Right cardiac atrium (tissue), 5 donors: ENCODE measurements at places on chromosomes 7 and 10.

GRCh38 chr7:119720541-119720940, 552.4 kb upstream of the KCND2 start:
- DNase-seq: no peak

DNA sequence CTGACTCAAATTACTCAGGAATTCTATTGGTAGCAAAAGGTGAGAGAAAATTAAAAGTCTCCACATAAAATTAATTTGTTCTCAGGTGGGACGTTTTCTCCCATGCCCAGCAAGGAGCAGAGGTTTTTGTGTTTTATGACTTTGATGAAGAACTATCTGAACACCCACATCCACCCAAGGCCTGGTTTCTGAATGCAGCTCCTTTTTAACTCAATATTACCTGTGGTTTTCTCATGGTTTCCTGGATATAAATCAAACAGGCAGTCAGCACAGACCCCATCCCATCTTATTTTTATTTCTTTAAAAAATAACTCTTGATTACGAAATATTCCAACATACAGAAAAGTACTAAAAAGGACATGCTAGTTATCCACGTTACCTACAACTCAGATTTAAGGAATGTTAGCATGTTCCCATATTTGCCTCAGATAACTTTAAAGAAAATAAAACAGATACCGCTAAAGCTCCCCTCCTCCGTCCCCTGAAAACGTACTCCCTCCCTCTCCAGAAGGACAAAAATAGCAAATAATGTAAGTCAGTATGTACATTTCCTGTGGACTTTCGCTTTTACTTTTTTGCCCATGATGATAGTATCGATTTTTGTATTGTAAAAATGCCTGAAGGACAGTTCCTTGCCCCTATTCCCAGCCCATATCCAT, 43.4 kb downstream of the GLI3 start:
- DNase-seq: no peak

- no peak for DNase-seq
These were observed 3.2 kb upstream of the VSTM4 start for GRCh38 chr10:49118430-49119074.

DNA sequence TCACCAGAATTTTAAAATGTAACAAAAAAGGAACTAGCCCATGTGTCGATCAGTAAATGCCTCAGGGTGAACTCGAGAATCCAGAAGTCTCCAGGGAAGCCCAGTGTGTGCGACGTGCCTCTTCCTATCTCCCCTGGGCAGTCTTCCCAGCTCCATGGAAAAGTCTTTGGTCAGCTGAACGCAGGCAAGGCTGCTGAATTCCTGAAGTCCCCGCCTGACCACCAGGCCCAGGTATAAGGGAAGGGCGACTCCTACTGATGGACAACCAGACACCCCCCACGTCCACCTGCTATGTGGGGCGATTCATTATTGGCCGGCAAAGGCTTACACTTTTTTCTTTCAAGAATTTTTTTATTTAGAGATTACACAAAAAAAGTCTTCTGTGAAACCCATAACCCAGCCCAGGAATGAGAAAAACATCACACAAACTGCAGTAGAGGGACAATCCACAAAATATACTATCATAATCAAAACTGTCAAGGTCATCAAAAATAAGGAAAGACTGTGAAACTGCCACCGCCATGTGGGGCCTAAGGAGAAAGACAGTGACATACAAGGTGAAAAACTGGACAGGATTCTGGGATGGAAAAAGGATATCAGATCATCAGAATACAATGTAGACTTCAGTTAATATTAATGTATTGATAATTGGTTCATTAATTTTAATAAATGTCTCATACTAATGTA, 93.5 kb downstream of the CTBP2 start:
- no peak for DNase-seq

- DNase-seq: no peak
These were observed 2.2 kb downstream of the PVRIG start for GRCh38 chr7:100221767-100222444.
